ENCODE measurements at places on chromosomes 3 and 15.

- DNase-seq, result no peak
Measured at GRCh38 chr3:104629038-104629437, 737.7 kb upstream of the ALCAM start.

DNA sequence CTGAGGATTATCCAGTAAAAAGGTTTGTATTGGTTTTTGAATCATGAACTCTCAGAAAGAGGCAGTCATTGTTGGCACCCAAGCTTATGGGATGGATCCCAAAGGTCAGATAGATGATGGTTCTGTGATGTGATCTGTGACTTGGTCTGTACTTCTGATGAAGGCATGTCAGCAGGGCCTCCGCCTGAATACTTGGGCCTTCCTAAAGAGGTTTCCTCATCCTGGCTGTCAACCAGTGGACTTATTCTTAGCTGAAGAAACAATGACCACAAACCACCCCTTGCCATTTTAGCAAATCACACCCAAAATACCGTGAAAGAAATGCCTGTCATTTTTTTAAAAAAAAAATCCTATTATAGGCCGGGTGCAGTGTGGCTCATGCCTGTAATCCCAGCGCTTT is 48.2 kb upstream of the SLC9A9 start:
- no peak for DNase-seq

GRCh38 chr15:38868326-38869114 is 303.9 kb upstream of the RASGRP1 start:
- DNase-seq, result no peak

DNA sequence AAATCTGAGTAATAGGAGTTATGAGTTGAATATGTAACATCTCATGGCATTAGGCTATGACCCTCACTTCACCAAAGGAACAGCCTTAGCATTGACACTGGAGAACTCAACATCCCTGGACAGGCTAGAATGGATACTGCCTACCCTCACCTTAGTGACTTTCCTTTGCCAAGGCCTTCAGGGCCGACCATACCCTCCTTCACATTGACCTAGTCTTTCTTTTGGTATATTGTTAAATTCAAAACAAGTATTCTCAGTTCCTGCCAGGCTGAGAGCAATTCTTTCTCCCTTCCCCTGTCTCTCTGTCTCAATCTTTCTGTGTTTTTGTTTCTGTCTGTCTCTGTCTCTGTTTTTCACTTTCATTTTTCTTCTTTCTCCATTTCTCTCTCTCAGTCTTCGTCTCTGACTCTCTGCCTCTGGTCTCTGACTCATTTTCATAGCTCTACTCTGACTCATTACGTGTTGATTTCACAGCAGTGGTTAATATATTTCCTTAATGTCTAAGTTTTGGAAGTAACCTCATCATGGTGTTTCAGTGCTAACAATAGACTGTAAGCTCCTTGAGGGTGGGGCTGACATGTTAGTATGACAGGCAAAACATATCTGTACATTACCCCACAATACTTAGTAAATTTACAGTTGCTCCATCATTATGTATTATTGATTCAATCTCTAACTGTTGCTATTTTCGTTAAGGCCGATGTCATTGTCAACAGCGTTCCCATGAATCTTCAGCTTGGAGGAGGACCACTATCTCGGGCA is 32.5 kb downstream of the PARP15 start:
- DNase-seq, result no peak

GRCh38 chr15:78727561-78727960 is 83.7 kb downstream of the ADAMTS7 start:
- DNase-seq, result no peak

DNA sequence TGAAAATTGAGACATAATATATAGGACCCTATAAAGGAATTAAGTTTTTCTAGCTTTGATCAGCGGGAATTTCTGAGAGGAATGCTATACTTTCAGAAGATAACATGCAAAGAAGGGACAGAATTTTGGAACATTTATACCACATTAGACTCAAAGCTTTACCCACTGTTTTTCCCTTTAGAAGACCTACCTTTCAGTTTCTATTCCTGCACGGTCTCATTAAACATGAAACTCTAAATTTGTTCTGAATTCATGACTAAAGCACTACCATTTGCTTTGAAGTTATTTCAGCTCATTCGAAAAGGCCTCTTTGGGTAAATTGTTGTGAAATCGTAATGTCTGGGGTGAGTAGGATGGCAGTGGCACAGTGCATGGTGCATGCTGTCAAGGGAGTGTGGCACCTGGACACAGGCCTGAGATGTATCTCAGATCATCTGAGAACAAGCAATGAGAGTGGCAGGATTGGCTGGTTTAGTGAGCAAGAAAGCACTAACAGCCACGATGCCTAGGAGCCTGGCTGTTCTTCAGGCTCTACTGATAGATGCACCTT is 42.5 kb downstream of the CHCHD4 start:
- no peak for DNase-seq

DNA sequence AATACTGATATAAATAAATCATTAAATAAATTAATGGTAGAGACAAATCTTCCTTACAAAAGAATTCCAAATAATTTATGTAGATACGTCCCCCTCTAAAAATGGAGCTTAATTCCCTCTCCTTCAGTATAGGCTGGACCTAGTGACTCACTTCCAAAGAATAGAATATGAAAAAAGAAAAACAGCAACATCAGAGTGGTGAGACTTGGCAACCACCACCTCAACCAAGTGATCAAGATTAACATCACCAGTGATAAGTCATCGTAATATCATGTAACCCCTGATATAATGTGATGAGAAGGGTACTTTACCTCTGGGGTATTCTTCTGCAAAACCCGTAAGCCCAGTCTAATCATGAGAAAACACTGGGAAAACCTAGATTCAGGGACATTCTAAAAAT is 13.4 kb downstream of the GOLGB1 start:
- no peak for DNase-seq

- no peak for DNase-seq
Measured at GRCh38 chr15:48283396-48284145, 47.7 kb upstream of the DUT start.

- no peak for DNase-seq
Measured at GRCh38 chr15:65408324-65409035, 14.3 kb downstream of the IGDCC4 start.

DNA sequence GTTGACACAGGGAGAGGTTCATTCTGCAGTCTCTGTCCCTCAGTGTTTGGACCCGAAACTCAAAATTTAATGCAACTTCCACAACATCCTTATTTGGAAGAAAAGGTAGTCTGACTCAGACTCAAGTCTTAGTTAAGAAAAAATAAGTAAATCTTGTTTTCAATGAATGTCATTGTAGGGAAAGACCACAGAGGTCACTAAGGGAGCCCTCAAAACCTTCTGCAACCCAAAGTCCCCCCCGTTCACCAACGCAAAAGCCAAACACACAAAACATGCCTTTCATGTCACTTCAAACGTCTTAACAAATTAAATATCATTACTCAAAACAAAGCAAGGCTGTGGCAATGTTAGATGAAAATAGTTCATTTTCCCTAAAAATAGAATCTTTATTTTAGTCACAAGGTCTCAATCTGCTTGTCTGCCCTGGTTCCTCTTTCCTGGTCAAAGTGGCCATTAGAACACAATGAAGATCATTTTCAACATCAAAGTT is 20.9 kb upstream of the SSUH2 start:
- DNase-seq, result no peak

- no peak for DNase-seq
Measured at GRCh38 chr15:55742498-55742926, 440 bp downstream of the PRTG start.

DNA sequence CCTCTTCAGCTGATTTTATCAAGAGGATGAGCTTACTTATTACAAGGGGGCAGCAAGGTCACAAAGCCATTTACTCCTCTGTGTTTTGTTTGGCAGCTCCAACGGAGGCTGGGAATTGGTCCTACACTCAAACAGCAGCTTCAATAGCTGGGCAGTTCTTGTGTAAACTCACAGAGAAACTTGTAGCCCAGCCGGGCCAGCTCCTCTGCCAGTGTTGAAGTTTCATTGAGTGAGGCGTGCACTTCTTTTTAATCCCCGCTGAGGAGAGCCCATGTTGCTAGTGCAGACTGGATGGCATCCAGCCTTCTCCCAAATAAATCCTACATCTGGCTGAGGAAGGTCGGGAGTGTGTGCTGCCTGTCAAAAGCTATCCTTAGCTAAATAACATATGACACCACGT is 59.5 kb downstream of the BFSP2 start:
- DNase-seq, result no peak

DNA sequence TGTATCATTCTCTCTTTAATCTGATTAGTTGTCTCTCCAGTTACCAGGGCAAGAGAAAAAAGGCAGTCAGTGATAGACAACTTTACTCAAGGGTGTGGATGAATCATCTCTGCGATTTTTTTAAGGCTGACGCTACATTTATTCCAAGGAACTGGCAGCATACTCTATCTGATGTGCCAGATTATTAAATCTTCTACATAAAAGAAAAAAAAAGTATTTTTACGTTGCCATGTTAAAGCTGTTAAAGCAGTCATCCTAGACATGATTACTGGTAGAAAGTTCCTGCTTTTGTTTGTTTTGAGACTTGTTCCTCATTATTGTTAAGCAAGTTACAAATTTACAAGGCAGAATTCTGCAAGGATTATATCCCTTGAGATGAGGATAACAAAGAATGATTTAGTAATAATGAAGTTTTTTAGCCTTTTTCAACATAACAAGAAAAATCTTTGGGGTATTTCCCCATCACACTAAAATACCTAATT is 121.7 kb downstream of the CBLB start:
- no peak for DNase-seq

DNA sequence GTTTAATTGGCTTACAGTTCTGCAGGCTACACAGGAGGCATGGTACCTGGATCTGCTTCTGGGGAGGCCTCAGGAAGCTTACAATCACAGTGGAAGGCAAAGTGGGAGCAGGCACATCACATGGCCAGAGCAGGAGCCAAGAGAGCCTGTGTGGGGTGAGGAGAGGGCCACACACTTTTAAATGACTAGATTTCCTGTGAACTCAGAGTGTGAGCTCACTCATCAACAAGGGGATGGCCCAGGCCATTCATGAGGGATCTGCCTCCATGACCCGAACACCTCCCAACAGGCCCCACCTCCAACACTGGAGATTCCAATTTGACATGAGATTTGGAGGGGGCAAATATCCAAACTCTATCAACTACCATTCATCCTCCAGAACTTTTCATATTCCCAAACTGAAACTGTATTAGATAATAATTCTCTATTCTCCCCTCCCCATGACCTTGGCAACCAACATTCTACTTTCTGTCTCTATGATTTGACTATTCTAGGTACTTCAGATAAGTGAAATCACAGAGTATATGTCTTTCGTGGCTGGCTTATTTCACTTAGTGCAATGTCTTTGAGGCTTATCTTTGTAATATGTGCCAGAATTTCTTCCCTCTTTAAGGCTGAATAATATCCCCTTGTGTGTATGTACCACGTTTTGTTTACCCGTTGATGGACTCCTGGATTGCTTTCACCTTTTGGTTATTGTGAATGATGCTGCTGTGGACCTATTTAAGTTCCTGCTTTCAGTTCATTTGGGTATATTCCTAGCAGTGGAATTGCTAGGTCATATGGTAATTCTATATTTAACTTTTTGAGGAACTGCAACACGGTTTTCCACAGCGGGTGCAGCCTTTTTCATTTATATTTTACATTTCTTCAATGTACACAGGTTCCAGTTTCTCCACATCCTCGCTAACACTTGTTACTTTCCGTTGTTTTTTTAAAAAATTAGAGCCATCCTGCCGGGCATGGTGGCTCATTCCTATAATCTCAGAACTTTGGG is 43.8 kb downstream of the TKT start:
- no peak for DNase-seq

- DNase-seq, result no peak
Measured at GRCh38 chr15:68231102-68231818, 1.7 kb upstream of the CLN6 start.

- no peak for DNase-seq
Measured at GRCh38 chr15:99954361-99955180, 221.3 kb upstream of the LYSMD4 start.

All from SK-N-MC (cell line).